SW 1271 (cell line): ENCODE measurements at places on chromosomes 4 and X.
A peak's percentile ranks its signal among the peaks of the same experiment; 100 is the strongest.

DNA sequence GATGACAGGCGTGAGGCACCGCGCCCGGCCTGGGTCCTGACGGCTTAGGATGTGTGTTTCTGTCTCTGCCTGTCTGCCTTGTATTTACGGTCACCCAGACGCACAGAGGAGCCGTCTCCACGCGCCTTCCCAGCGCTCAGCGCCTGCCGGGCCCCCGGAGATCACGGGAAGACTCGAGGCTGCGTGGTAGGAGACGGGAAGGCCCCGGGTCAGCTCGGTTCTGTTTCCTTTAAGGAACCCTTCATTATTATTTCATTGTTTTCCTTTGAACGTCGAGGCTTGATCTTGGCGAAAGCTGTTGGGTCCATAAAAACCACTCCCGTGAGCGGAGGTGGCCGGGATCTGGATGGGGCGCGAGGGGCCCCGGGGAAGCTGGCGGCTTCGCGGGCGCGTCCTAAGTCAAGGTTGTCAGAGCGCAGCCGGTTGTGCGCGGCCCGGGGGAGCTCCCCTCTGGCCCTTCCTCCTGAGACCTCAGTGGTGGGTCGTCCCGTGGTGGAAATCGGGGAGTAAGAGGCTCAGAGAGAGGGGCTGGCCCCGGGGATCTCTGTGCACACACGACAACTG lies 1.3 kb downstream of the SHOX start:
- no peak for DNase-seq

DNA sequence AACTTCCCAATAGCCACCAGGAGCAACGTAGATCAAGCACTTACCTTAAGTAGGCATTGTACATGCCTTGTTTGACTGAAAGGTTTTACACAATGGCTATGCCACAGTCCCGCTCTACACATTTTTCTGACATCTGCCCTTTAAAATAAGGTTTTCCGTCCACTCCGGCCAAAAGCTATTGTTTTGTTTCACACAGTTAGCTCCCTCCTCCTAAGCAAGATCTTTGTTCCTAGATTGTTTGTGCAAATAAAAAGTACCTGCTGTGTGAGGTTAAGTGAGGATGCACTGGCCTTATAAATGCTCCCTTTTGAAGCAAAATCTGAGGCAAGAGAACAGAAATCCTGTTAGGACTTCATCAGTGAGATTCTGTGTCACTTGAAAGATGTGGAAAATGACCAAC lies 11.8 kb downstream of the SCD5 start:
- no peak for DNase-seq

GRCh38 chrX:152847281-152847680 lies 16.4 kb downstream of the NSDHL start:
- no peak for DNase-seq

GRCh38 chrX:5807181-5807580 lies 421.5 kb downstream of the NLGN4X start:
- DNase-seq: no peak

DNA sequence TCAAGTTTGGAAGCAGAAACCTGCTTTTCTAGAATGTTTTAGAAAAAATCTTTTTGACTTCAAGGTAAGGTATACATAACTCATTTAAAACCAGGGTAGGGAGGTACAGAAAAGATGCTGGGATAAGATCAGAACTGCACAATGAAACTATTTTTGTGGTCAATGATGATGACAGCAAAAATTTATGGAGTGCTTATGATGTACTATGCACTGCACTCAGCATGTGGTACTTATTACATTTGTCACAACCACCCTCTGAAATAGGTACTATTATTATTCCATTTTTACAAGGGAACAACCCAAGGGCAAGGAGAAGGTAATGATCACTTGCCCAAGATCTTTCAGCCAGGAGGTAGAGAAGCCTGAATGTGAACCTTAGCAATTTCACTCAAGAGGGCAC lies 8.0 kb downstream of the GPM6B start:
- no peak for DNase-seq

DNA sequence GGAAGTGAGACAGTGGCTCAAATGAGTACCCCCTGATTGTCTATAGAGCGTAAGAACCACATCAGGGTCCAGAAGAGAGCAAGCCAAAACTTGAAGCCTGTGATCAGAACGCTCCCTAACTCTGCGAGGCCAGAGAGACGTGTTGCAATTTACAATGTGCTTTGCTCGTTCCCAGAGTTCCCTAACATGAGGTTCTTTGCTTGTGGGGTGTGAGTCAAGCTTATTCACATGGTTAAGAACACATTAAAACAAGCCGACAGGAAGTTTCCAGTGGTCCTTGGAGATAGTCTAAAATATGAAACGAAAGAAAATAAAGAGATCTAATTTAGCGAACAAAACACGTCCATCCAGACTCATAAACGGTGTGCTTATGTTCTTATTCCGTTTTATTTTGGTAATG lies 702.3 kb downstream of the TRIML1 start:
- DNase-seq: no peak

GRCh38 chr4:116122124-116122523 lies 963.3 kb downstream of the TRAM1L1 start:
- no peak for DNase-seq

GRCh38 chrX:65451663-65452062 lies 82.9 kb downstream of the LAS1L start:
- no peak for DNase-seq

DNA sequence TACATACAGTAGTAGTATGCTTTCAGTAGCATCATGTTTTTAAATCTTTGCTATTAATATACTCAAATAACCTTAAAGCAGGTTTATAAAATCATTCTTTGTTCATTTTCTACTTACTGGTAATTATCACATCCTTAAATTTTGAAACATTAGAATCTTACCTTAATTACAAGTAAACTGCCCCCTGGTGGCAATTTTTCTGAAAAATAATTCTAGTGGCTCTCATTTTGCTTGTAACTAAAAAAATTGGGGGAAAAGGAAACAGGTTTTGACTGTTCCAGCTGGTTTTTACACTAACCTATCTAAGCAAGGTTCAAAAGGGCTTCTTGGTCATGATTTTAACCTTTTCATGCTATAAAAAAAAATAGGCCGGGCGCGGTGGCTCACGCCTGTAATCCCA lies 18.5 kb upstream of the DCAF4L1 start:
- peak; percentile 25 for DNase-seq

- DNase-seq: no peak
Measured at GRCh38 chrX:138711399-138712347, at the start of gene FGF13. Gene FGF13 (minus strand): TSS chrX:138711717. CDS start chrX:138711003, 714 bp downstream.

- no peak for DNase-seq
Measured at GRCh38 chr4:211033-211511, 86.8 kb downstream of the ZNF718 start.

- no peak for DNase-seq
Measured at GRCh38 chrX:38142610-38143009, 78.1 kb downstream of the SRPX start.

DNA sequence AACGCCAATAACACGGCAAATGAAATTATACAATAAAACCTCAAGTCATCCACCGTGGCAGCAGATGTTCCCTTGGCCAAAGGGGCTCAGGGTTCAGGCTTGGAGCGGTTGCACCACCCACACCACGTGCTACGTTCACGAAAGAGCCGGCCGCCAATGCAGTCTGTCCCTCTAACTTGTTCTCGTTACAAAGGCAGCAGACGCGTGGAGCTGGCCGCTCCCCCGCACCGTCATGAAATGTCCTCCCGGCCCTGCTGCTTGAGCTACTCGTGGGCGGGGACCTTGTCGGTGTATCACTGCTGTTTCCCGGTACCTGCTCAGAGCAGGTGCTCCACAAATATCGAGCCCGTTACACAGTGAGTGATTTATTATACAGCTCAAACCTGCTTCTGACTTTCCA lies 36.4 kb upstream of the MAN2B2 start:
- DNase-seq: no peak

DNA sequence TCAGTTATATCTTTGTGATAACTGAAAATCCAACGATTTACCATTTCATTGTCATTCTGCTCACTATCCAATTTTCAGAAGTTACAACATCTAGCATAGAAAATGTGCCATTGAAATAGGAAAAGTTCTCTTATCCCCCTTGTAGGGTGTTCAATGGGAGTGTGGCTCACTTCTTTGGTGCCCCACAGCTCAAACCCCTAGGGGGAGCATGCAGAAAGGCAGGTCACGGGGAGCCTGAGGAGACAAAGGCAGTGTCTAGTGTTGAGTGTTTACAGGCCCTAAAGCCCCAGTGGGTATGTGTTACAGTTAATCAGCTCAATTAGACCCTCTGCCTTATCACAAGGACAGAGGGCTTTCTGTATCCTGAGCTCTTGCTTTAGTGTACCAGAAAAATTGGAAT lies 243.4 kb upstream of the GRID2 start:
- DNase-seq: no peak

DNA sequence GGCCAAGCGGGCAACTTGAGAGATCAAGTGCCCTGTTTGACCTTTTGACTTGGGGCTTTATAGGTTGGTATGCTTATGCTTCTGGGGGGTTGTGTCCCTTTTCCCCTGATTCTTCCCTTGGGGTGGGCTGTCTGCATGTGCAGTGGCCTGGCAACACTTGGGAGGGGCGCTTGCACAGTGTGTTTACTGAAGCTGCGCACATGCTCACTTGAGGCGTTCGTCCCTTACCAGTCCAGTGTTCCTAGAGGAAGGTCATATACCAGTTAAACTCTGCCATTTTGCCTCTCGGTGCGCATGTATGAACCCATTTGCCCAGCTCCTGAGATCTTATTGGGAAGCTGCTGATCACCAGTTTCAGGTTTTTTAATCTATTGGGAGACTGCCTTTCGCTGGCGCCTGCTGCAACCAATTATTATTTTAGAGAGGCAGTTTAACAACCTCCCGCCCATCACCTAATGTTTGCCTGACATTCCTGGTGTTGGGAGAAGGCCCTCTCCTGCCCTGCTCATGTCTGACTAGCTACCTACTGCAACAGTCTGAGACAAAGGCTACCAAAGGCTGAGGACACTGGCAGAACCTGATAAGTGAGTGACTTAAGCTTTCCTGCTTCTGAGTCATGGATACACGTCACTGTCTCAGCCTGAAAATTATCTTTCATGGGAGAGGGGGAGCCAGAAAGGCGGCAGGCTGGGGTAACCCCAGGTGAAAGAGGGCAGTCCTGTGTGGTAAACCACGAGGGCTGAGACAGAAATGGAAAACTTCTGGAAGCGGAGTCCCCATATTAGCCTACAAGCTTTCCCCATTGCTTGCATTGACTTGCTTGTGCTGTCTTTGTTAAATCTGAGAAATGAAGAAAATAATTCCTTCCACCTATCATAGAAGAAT lies 97.6 kb downstream of the CPE start:
- DNase-seq: no peak

DNA sequence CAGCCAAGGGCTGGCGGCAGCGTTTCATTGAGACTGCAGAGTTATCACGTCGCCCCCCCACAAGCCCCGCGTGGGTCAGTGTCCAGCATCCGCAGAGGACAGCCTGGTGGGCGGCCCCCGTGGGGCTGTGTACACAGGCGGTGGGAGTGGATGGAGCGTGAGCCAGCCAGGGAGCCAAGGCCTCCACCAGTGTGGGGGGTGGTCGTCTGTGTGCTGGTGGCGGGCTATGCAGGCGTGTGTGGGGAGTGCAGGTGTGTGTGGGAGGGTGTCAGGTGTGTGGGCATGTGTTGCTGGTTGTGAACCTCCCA lies 56.5 kb upstream of the NKX1-1 start:
- no peak for DNase-seq

DNA sequence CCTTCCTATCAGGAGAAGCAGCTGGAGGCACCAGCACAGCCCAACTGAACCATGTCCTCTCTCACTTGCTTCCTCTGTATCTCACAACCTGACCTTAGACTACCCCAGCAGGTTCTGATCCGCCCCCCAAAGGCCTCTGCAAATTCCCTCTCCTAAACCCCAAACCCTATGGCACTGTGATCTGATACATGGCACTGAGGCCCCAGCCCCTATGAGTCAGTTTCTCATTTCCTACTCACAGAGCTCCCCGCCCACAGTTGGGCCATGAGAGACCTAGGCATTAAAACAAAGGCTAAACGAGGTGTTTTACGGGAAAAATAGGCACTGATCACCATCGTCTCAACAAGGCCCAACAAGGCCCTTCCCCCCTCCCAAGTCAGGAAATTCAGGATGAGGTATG lies 19.1 kb downstream of the SASH3 start:
- DNase-seq: no peak

DNA sequence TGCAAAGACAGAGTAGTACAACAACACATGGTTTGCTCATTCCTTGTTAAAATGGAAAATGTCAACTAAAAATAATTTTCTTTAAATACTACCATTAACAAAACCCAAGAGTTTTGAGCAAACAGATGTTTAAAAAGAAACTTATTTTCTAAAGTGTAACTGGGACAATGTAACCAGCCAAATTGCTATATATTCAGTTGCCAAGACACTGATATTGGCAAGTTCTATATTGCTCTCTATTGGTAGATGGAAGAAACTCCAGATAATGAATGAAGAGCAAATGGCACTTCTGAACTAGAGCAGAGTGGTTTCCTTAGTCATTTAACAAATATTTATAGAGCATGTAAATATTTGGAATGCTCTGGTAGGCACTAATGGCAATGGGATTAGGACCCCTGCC lies 966.2 kb downstream of the RPA4 start:
- DNase-seq: no peak

DNA sequence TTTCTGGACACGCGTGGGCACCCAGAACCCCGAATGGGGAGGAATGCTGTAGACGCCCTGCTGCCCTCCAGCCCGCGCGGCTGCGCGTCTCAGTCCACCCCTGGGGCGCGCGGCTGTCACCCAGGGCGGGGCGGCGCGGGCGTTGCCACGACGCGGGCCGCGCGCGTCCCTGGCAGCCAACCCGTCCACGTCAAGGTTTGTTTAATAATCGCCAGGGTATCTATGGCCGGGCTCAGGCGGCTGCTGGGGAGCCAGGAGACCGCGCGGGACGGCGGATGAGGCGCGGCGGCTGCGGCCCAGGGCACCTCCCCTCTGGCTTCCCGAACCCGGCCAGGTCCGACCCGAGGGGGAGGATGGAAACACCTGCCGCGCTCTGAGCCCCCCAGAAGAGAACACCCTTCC lies at the start of gene SPATA18:
SPATA18 (plus strand) TSS at position 92 of the 402 bp plus-strand sequence. CDS start 401 bp downstream, outside the sequence.
- DNase-seq: no peak

DNA sequence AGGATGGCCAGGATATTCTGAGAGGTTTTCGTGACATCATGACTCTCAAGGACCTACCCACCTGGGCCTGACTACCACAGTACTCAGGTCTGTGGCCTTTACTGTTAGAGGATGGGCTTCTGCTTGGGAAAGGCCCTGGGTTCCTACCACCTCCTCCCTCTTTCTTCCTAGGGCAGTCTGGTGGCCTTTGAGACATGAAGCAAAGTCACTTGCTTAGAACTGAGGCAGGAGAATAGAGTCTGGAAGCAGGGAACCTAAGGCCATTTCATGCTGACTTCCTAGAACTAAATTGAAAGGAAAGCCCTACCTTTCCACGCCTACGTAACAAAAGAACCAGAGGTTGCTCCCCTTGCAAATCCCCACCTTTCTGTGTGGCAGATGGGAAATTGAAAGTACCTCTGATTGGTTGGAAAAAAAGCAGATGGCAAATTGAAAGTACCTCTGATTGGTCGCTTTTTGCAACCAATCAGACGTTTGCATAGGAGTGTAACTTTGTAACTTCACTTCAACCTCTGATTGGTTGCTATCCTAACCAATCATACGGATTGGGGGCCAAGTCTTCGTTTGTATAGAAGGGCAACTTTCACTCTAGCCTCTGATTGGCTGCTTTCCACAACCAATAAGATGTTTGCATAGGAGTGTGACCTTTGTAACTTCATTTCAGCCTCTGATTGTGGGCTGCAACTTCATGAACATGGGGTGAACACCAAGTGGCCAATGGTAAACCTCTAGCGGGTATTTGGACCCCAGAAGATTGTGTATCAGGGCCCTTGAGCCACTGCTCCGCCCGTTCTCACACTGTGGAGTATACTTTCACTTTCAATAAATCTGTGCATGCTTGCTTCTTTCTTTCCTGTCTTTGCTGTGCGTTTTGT lies 9.9 kb upstream of the AKAP14 start:
- no peak for DNase-seq

- DNase-seq: no peak
Measured at GRCh38 chrX:81305240-81305639, 103.3 kb downstream of the SH3BGRL start.
